Fibroblast of skin of scalp (primary cell): ENCODE measurements at places on chromosomes 6 and 20.

- DNase-seq = peak; percentile 63
Observed at GRCh38 chr20:44646641-44647274, 4.7 kb downstream of the ADA start.

DNA sequence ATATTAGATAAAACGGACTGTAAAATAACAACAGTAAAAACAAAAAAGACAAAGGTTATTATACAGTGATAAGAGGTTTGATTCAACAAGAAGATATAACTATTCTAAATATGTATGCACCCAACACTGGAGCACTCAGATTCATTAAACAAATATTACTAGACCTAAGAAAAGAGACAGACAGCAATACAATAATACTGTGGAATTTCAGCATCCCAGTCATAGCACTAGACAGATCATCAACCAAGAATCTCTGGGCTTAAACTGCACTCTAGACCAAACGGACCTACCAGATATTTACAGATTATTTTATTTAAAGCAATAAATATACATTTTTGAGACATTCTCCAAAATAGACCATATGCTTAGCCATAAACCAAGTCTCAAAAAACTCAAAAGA is 263.8 kb downstream of the C6orf118 start:
- DNase-seq = no peak

DNA sequence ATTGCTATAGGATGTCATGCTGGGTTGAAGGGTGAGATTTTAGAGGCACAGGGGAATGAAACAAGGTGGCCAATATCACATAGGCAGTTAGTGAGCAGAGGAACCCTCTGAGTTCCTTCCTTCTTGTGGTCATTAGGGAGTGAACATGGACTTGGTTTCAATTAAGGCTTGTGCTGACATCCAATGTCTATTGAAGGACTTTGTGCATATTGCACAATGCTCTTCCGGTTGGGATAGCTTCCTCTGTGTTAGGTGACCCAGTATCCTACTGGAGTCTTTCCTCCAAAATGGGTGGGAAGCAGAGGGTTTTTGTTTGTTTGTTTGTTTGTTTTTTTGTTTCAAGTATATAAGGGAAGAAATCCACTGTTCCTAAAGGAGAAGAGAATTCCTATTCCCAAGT is 98.5 kb downstream of the HDGFL1 start:
- no peak for DNase-seq

DNA sequence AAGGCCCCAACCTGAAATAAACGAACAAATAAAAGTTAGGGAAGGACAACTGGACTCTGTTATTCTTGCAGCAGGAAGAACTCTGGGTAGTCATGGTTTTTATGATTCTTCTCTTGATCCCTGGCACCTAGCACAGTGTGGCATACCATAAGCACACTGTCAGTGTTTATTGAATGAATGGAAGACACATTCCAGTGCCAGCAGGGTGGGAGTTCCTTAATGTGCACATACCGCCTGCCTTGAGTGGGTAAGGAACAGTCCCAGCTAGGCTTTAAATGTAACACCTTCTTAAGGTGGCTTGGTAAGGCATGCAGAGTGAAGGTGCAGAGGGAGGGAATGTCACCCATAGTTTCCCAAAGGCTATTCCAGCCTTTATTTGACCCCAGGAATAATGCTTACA is 162.9 kb upstream of the CEP162 start:
- peak; percentile 15 for DNase-seq

DNA sequence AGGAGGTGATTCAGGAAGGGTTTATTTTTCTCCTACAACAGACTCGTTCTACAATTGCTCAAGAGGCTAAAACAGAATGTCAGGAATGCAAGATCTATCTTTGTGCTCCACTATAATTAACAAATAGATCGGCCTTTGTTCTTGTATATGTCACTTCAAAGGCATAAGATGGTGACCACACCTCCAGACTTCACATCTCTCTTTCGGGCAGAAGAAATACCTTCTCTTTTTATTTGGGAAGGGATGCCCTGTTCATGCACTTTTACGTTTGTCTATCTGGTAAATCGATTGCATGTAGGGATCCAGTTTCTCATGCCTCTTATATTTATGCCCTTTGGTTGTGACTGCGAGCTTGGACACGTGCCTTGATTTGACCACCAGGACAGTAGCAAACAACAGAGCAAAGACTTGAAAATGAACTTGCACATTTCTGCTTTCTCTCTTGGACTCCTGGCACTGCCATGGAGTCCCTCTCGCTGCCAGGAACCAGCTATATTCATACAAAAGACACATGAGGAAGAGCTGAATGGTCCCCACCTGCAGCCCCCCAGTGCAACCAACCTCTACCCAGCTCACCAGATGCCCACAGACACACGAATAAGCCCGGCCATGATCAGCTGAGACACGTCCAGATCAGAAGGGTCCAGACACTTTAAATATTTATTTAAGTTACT is 219.8 kb upstream of the STXBP5 start:
- DNase-seq = no peak

- DNase-seq = no peak
Observed at GRCh38 chr6:79094938-79095337, 16.9 kb upstream of the PHIP start.

- peak; percentile 96 for DNase-seq
Observed at GRCh38 chr6:139587469-139587868, 213.0 kb upstream of the CITED2 start.

- no peak for DNase-seq
Observed at GRCh38 chr6:110532431-110532830, 56.0 kb upstream of the SLC22A16 start.

GRCh38 chr6:17297271-17298080 is 16.3 kb downstream of the RBM24 start:
- DNase-seq = no peak

- DNase-seq = no peak
Observed at GRCh38 chr6:31615748-31616147, 714 bp downstream of the AIF1 start.

GRCh38 chr6:32151181-32151862 is 417 bp downstream of the PRRT1 start:
- DNase-seq = no peak

DNA sequence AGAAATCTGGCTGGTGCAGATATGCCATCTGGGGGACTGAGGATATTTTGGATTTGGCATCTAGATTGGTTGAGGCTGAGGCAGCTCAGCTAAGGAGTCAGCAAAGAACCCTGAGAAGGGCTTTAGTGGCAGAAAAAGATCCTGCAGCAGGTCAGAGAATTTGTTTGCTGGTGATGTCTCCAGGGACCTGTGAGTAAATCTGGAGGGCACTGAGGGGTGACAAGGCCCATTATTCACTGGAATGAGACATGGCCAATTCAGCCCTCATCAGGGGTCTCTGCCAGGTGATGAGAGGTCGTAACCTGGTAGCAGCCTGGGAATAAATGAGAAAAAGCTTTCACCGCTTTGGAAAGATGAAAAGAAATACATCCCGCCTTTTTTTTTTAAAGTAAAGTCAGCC is 118.3 kb upstream of the FBXL4 start:
- DNase-seq = no peak

- peak; percentile 72 for DNase-seq
Observed at GRCh38 chr20:35617397-35618262, 2.0 kb downstream of the SPAG4 start.

DNA sequence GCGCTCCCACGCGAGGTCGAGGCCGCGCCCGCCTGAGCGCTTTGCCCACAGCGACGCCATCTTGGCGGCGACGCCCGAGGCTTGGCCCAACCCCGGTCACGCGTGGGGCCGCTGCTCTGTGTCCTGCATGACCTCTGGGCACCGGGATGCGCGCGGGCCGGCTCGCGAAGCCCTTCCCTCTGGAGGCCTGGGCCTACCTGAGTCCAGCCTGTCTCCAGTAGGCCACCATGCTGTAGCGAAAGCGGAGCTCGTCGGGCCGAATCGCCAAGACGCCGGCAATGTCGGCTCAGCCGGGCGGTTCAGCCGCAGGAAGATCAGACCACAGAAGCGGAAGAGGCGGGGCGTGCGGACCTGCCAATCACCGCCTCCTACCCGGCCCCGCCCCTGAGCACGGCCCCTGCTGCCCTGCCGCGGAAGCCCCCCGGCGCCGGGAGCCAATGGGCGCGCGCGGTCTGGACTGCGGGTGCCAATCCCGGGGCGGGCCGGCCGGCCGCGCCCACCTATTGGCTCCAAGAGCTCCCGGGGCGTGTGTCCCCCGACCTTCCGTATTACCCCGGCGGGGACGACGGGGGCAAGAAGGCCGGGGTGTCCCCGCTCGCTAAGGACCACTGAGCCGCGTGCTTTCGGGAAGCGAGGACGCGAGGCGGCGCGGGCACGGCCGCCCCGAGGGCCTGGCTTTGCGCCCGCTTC is at the start of gene ATP5F1E:
Gene ATP5F1E, minus strand, starts transcription at position 313 of the 690 bp plus-strand sequence. Its CDS starts 84 bp downstream, at position 229.
- peak; percentile 96 for DNase-seq

GRCh38 chr6:816510-817084 is 123.7 kb upstream of the EXOC2 start:
- DNase-seq = no peak

DNA sequence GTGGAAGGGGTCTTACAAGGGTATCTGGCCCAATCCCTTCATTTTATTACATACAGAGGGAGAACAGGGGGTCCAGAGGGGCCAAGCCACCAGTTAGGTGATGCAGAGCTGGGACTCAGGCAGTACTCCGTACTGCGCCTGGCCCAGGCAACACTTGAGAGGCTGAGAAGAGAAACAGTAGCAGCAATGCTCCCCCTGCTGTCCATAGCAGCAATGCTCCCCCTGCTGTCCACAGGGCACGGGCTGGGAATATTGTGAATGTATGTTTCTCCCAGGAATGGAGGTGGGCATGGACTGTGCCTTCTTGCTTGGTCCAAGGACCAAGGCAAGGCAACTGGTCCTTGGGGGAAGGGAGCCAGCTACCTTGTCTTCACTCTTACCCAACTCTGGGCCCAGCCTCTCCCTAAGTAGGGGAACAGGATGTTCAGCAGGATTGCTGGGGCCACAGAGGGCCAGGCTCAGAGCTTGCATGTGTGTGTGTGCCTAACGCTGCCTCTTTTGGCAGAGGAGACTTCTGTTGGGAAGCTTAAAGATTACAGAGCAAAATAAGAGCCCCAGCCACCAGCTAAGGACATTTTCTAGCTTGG is 14.8 kb upstream of the FAM83C start:
- DNase-seq = peak; percentile 87

GRCh38 chr6:152305672-152306071 is 331.5 kb downstream of the SYNE1 start:
- DNase-seq = no peak

GRCh38 chr6:31871046-31871659 is 7.6 kb downstream of the SLC44A4 start:
- peak; percentile 53 for DNase-seq

DNA sequence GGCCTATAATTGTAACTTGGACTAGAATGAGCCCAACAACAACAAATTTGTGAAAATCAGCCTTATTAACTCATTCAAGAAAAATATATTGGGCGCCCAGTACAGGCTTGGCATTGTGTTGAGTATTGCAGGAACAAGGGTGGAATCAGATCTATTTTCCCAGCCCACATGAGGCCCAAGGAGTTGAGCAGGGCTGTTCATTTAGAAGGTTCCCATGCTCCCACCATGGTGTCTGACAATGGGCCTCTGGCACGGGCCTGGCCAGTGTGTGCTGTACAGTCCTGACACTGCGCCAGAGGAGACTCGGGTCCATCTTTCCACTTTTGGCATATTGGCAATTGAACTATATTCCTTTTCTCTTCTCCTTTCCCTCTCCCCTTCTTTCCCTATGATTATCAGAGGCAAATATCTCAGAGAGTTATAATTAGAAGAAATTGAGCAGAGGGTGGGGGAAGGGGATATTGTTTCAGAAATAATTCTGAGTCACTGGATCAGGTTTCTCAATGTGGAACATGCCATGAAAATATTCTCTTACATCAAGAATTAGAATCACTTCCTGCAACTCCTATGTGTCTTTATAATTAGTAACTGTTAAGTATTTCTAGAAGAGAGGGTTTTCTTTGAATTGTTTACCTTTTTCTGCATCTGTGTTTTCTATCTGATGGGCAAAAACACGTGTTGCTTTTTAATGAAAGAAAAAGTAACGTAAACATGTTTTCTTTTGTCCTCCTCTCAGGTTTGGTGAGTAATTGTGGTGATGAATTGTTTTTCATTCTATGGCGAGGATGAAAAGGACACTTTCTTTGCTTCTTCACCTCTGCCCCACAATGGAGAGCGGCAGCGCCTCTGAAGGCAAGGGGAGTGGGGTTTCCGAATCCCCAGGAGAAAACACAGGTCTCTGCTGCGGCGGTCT is 209.4 kb downstream of the FOXA2 start:
- peak; percentile 37 for DNase-seq

DNA sequence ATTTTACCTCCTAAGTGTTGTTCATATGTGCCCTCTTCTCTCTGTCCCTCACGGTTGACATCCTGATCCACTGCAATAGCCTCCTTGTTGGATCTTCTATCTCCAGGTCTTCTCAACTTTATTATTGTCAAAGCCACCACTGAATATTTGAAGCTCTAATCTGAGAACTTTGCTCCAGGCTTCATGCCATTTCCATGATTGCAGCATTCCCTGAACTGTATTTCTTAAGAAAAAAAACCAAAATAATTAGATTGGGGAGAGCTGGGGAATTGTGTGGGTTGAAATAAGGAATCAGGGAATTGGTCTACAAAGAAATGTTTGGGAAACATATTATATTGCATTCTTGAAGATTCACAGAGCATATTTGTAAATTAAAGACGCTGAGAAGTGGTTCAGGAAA is 2.5 kb upstream of the STX7 start:
- DNase-seq = no peak

DNA sequence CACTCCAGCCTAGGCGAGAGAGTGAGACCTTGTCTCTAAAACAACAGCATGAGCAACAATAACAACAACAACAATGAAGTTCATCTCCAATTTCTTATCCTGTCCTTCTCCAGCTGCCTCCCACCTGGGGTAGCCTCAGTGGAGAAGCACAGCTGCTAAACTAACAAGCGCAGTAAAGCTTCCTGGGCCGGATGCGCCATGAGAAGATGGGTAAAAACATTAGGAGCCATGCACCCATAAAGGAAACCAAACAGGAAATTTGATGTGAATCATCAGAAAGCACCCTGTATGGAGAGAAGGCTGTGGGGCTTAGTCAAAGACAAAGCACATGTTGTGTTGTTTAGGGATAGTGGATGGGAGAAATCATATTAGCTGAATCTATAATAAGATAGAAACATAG is 61.1 kb upstream of the CCN6 start:
- DNase-seq = peak; percentile 29

DNA sequence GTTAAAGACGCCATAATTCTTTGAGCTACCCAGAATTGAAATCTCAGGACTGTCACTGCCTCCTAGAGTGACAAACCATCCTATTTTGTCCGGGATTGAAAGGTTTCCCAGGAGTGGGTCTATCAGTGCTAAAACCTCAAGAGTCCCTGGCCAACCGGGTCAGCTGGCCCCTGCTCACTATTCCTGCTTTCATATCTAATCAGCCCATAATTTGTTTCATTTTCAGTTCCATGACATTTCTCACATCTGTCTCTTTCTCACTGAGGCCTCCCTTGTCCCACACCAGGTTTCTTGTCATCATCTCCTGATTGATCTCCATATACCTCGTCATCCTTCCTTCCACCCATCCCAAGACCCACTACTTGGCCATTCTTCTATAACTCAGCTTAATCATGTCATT is 98.2 kb downstream of the SLC35B3 start:
- DNase-seq = no peak

- DNase-seq = peak; percentile 81
Observed at GRCh38 chr6:111823831-111824607, 49.2 kb downstream of the FYN start.
